ENCODE measurements at places on chromosomes 2 and 18. TPM values are rescaled to one million over a fixed set of nuclear protein-coding genes. Genes with fewer than 3 reads are reported as not detected.

The IL18R1 gene
- 19.8 TPM for total RNA-seq

The TXNDC2 gene
- not detected for total RNA-seq

GRCh38 chr2:234951664-234952269 lies at the start of gene SH3BP4:
SH3BP4 (plus strand) TSS chr2:234952017; CDS start chr2:235035003, 82,986 bp downstream.
- no peak for DNase-seq

GRCh38 chr2:235390108-235390815 lies 103.6 kb upstream of the AGAP1 start:
- DNase-seq: peak; percentile 72

- no peak for DNase-seq
These were observed 166.6 kb downstream of the XIRP2 start for GRCh38 chr2:167054881-167055280.

DNA sequence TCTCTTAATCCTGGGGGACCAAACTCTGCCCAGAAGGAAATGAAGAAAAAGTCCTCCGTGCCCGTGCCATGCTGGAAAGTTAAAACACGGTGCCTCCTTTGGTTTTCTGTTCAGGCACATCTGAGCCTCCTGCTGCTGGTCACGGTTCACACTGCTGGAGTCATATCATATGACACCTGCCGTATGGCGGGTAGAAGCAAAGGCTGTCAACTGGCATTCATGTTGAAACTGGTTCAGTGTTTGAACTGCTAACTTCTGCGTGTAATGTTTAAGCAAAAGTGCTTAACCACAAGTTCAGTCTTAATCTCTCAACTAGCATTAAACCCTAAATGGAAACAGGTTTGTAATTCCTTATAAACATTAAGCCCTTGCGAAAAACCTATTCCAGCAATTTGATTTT lies 3.1 kb downstream of the STK39 start:
- DNase-seq: peak; percentile 75

DNA sequence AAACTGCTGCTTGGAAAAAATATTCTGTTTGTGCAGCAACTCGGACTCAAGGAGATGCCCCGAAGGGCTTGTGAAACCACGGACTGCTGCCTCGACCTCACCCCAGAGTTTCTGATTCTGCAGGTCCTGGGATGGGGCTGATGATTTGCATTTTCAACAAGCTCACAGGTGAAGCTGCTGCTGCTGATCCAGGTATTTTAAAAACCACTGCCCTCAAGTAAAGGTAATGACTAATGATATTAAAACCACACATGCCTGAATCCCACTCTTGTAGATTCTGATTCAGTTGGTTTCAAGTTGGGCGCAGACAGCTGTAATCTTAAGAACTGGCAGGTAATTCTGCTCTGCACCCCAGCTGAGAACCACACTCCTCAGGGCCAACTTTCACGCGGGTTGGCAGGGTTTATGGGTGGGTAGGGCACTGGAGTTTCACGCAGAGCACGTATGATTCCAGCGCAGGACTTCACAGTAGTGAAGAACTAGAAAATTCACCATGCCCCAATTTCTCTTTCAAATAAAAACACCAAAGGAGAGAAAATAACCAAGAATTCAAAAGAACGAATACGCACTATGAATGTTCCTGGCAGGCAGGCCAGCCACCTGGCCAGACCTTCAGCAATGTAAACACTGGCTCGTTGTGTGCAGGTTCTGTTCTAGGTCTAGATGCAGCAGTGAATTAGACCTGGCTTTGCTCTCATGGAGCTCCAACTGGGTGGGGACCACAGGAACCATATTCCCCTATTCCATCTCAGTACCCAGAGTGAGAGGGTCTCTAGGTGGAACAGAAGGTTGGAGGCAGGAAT lies 74.6 kb upstream of the ZFP36L2 start:
- no peak for DNase-seq

- no peak for DNase-seq
These were observed 80.1 kb downstream of the PLA2R1 start for GRCh38 chr2:159982270-159982669.

The BOLL gene
- not detected for total RNA-seq

GRCh38 chr18:44709307-44710126 lies 28.8 kb downstream of the SETBP1 start:
- DNase-seq: peak; percentile 55

The TNS1 gene
- total RNA-seq: 4.4 TPM

DNA sequence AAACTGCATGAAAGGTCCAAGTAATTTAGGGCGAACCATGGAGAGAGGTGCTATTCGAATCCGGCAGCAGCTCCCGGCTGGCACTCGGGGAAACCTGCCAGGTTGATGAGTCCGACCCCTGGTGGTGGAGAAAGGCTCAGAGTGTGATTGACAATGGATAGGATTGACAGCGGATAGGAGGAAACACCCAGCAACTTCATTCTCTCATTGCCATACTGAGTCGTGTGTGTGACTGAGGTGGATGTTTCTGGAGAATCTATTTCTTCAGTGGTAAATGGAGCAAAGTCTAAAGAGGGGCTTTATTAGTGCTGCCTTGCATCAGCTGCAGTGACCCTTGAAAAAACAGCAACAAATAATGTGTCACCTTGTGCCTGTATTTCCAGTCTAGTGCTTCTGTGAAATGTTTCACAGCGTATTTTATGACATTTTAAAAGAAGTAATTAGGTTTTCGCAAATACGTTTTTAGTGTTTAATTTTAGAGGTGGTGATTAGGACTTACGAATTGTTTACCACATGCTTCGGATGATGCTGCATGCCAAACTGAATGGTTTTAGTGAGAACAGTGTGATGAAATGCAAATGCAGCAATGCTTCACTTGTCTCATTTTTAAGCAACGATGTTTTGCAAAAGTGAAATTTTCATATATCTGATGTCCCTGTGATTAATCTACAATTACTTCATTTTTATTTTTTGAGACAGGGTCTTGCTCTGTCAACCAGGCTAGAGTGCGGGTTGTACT lies 102.0 kb downstream of the DCDC2C start:
- no peak for DNase-seq

The TCF7L1 gene
- not detected for total RNA-seq

DNA sequence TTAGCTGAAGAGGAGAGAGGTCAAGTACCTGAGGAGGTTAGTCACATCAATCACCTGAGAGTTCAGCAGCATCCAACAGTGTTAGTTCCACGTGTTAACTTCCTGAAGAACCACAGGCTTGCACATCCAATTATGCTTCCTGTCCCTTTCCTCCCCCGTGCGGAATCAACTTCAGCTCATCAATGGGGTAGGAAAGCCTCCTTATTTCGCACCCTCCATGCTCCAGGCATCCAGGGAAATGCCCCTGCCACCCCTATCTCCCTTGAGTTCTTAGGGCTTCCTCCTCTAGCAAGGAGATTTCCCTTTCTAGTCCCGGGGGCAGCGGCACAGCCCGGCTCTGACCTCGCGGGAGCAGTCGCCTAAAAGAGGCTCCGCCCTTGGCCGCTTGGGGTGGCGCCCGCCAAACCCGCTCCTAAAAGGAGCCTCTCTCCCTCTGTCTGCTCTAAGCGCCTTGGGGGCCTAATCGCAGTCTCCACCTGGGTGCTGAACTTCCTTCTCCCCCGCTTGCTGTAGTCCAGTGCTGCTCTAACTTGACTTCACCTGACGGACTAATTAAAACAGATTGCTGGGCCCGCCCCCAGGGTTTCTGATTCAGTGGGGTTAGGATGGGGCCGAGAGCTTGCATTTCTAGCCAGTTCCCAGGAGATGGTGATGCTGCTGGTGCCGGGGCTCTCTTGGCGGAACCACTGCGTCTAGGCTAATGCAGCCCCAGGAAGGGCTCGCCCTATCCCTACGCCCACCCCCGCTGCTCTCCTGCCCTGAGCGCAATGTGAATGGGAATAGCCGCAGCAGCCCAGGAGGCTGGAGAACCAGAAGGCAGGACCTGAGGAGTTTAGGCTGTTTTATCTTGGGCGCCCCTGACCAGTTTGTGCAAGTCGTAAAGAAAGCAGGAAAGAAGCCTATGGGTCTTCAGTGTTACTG lies 3.4 kb upstream of the TET3 start:
- DNase-seq: peak; percentile 69

GRCh38 chr2:170076189-170076588 lies 101.8 kb upstream of the MYO3B start:
- DNase-seq: no peak

- DNase-seq: no peak
These were observed 148.9 kb upstream of the CCDC195 start for GRCh38 chr2:224865016-224865415.

- no peak for DNase-seq
These were observed 71.2 kb downstream of the EPAS1 start for GRCh38 chr2:46368401-46368800.

GRCh38 chr2:44358503-44358902 lies 2.8 kb downstream of the PREPL start:
- peak; percentile 59 for DNase-seq

The KLF7 gene
- 6.8 TPM for total RNA-seq

DNA sequence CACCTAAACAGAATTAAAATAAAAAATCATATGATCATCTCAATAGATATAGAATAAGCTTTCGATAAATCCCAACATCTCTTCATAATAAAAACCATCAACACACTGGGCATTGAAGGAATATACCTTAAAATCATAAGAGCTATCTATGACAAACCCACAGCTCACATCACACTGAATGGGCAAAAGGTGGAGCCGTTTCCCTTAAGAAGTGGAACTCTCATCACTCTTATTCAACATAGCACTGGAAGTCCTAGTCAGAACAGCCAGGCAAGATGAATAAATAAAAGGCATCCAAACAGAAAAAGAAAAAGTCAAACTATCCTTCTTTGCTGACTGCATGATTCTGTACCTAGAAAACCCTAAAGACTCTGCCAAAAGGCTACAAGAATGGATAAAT lies 510.3 kb downstream of the ZNF804A start:
- no peak for DNase-seq

- no peak for DNase-seq
These were observed 490.5 kb downstream of the TNS1 start for GRCh38 chr2:217512259-217512658.

GRCh38 chr2:120832296-120833070 lies 96.8 kb downstream of the GLI2 start:
- DNase-seq: no peak

GRCh38 chr18:79488311-79489050 lies 92.8 kb downstream of the NFATC1 start:
- DNase-seq: no peak

- DNase-seq: no peak
These were observed 4.7 kb upstream of the STAMBP start for GRCh38 chr2:73823916-73824523.

DNA sequence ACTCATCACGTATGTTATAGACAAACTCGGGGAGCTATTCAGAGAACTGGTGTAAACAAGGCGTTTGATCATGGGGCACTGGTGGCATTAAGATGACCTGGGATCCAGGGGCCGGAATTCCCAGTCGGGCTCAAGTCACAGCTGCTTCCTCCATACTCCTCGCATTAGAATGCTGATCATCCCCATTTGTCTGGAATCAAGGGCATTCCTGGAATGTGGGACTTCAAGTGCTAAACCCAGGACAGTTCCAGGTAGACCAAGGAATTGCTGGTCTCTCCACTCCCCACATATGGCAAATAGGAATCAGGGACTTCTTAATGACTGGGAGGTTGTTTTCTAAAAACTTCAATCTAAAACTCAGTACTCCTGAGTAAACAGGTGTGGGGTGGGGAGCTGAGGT lies 355.7 kb upstream of the RAB6C start:
- DNase-seq: no peak

- DNase-seq: no peak
These were observed 44.2 kb downstream of the TMEM37 start for GRCh38 chr2:119475857-119476244.

GRCh38 chr2:28745876-28746275 lies 5.8 kb upstream of the PPP1CB start:
- no peak for DNase-seq

The KIDINS220 gene
- 28.9 TPM for total RNA-seq

DNA sequence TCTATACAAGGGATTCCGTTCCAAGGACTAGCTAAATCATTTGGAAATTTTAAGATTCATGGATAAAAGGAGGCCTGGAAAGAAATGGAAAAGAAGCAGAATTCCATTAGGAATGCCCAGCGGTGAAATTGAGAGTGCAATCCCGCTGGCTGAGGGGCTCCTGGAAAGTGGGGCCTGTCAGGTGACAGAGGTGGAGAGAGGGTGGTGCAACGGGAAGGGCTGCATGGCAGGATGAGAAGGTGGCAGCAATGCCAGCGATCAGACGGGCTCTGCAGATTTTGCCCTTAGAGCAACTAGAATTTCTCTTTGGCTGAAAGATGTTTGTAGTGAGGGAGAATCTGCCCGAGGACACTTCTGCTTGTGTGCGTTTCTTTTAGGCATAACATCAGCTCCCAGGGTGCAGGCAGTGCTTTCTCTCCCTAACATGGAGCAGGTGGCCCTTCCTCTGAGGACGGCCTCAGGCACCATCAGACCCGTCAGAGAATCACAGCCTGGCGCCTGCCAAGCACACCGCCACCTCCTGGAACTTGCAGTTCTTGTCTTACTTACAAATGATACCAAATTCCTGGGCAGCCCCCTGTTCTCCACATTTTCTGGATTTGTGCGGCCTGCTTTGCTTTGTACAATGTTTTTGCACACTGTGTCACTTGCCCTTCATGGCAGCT lies 261.6 kb downstream of the NDUFA10 start:
- no peak for DNase-seq

The SERPINB12 gene
- total RNA-seq: not detected

GRCh38 chr2:140601342-140601741 lies 1529.5 kb downstream of the LRP1B start:
- no peak for DNase-seq

- no peak for DNase-seq
These were observed 31.9 kb upstream of the REG3G start for GRCh38 chr2:78993518-78994148.

The IL36G gene
- not detected for total RNA-seq

GRCh38 chr2:234025891-234026401 lies 24.6 kb upstream of the SPP2 start:
- no peak for DNase-seq

The DLGAP1 gene
- not detected for total RNA-seq

- no peak for DNase-seq
These were observed 47.3 kb upstream of the FZD7 start for GRCh38 chr2:201986463-201986735.

DNA sequence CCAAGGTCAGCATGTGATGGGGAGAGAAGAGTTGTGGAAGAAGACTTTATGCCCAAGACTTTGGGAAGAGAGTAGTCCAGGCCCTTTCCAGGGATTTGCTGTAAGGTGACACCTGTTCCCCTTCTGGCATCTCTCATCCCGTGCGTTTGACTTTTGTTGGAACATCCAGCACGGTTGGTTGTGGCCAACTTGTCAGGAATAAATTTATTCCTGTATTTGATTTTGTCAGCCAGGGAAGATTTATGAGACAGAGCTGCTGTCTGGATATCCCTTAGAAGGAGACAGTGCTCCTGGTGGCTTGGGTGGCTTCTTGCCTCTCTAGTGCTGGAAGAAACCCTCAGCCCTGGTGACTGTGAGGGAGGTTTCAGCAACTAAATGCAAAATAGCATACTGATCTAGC lies 121.5 kb downstream of the PTPRM start:
- no peak for DNase-seq

- DNase-seq: no peak
These were observed 529.4 kb downstream of the CCDC85A start for GRCh38 chr2:56713161-56713676.

- no peak for DNase-seq
These were observed 122.7 kb downstream of the DNER start for GRCh38 chr2:229591611-229592010.

The CHST10 gene
- total RNA-seq: 8.5 TPM

The LTBP1 gene
- total RNA-seq: 0.37 TPM
